ENCODE measurements at places on chromosomes 16 and 17. TPM values are rescaled to one million over a fixed set of nuclear protein-coding genes. Genes with fewer than 3 reads are reported as not detected.
A peak's percentile ranks its signal among the peaks of the same experiment; 100 is the strongest.

GRCh38 chr17:48825446-48826381 lies 5.1 kb upstream of the CALCOCO2 start:
- no peak overlapping the region for H3K4me3 ChIP-seq
- H3K27me3 ChIP-seq: no peaks in the 10 kb centered on the region
- H3K36me3 ChIP-seq: no peaks in the 10 kb centered on the region
- H3K4me1 ChIP-seq: peaks cover 4% of the 10 kb centered on the region
- H3K27ac ChIP-seq: no peak overlapping the region
- no peak for DNase-seq

Gene CHST4
- total RNA-seq: 0.24 TPM

Gene CCL7
- 0.47 TPM for total RNA-seq

GRCh38 chr17:15109608-15110007 lies 155.5 kb downstream of the PMP22 start:
- H3K27ac ChIP-seq: no peak overlapping the region
- H3K36me3 ChIP-seq: no peaks in the 10 kb centered on the region
- no peaks in the 10 kb centered on the region for H3K27me3 ChIP-seq
- no peaks in the 10 kb centered on the region for H3K4me1 ChIP-seq

DNA sequence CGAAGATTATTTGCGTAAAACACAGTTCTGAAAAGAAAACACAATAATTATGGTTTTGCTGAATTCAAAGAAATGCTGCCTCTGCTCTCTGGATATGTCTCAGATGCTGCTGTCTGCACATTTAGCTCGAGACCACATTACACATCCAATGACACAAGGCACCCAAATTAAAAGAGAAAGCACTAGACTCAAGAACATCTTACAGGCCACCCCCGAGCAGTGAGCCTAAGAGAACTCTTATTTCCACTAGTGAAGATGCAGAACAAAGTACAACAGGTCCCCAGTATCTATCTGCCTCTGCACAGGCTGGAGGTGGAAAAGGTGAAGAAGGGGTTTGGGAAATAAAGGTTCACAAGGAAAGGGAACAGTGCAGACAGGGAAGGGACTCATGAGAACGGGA lies 33.5 kb downstream of the GRB2 start:
- H3K27ac ChIP-seq: no peak overlapping the region
- H3K4me1 ChIP-seq: peaks cover 7% of the 10 kb centered on the region
- DNase-seq: no peak
- peaks cover 13% of the 10 kb centered on the region for H3K36me3 ChIP-seq

- DNase-seq: no peak
- no peak overlapping the region for H3K4me3 ChIP-seq
- H3K4me1 ChIP-seq: no peaks in the 10 kb centered on the region
- no peak overlapping the region for H3K27ac ChIP-seq
- H3K27me3 ChIP-seq: no peaks in the 10 kb centered on the region
These were observed 109.6 kb upstream of the GOT2 start for GRCh38 chr16:58843675-58844074.

- H3K27ac ChIP-seq: no peak overlapping the region
- H3K27me3 ChIP-seq: no peaks in the 10 kb centered on the region
- H3K4me3 ChIP-seq: no peak overlapping the region
- no peaks in the 10 kb centered on the region for H3K4me1 ChIP-seq
- H3K36me3 ChIP-seq: no peaks in the 10 kb centered on the region
These were observed 26.1 kb upstream of the ABCA8 start for GRCh38 chr17:68981288-68981687.

Gene ADAD2
- 0.38 TPM for total RNA-seq

GRCh38 chr16:56603589-56603988 lies 4.8 kb upstream of the MT2A start:
- no peaks in the 10 kb centered on the region for H3K36me3 ChIP-seq
- H3K27me3 ChIP-seq: no peaks in the 10 kb centered on the region
- H3K4me3 ChIP-seq: no peak overlapping the region
- H3K4me1 ChIP-seq: peaks cover 2% of the 10 kb centered on the region

Gene CBFA2T3
- total RNA-seq: 11.2 TPM

GRCh38 chr16:66910175-66910940 lies 8.3 kb downstream of the CDH16 start:
- H3K36me3 ChIP-seq: no peaks in the 10 kb centered on the region
- H3K27me3 ChIP-seq: peaks cover 23% of the 10 kb centered on the region
- no peak overlapping the region for H3K27ac ChIP-seq
- no peak overlapping the region for H3K4me3 ChIP-seq

DNA sequence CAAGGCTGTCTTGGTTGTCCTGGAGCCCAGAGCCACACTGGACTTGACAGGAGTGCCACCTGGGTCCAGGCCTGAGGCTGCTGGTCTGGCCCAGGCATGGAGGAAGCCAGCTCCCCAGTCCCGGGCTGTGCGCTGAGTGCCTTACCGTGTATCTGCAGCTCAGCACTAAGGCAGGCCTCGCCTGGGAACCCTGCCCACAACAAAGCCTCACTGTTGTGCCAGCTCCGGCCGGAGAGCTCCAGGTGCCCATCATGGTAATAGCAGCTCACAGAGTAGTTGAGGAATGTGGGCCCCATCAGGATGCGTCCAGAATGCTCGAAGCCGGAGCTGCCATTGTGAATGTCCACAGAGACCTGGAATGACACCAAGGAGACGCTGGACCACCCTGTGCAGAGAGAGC lies 72.2 kb downstream of the RMI2 start:
- H3K27ac ChIP-seq: no peak overlapping the region
- no peak for DNase-seq
- H3K36me3 ChIP-seq: no peaks in the 10 kb centered on the region
- no peak overlapping the region for H3K4me3 ChIP-seq
- H3K27me3 ChIP-seq: no peaks in the 10 kb centered on the region

DNA sequence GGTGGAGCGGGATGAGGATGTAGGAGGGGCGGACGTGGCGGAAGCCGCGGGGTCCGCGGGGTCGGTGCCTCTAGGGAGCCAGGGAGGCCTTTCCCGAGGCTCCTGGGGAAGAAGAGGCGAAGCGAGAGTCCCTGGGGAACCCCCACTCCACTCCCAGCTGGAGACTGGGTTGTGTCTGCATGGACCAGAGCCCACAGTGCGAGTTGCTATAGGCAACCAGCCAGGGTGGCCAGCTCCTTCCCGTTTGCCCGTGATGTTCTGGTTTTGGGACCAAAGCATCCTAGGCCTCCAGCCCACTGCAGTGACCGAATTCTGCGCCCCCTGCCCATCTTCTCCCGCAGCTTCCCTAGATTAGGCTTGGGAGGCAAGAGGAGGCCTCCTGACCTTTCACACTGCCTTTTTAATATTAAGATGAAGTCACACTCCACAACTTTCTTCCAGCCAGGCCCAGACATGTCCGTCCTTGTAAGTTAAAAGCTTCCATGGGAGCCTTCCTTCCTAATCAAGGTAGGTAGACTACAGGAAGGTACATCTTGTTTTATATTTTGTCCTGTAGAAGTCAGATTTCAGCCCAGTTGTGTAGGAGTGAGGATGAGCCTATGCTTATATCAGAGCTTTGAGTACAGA lies 469 bp downstream of the AMZ2 start:
- peak overlapping the region; percentile 95 for H3K4me3 ChIP-seq
- no peak for DNase-seq
- peaks cover 6% of the 10 kb centered on the region for H3K4me1 ChIP-seq
- no peaks in the 10 kb centered on the region for H3K27me3 ChIP-seq
- peaks cover 4% of the 10 kb centered on the region for H3K36me3 ChIP-seq
- peak overlapping the region; percentile 92 for H3K27ac ChIP-seq

DNA sequence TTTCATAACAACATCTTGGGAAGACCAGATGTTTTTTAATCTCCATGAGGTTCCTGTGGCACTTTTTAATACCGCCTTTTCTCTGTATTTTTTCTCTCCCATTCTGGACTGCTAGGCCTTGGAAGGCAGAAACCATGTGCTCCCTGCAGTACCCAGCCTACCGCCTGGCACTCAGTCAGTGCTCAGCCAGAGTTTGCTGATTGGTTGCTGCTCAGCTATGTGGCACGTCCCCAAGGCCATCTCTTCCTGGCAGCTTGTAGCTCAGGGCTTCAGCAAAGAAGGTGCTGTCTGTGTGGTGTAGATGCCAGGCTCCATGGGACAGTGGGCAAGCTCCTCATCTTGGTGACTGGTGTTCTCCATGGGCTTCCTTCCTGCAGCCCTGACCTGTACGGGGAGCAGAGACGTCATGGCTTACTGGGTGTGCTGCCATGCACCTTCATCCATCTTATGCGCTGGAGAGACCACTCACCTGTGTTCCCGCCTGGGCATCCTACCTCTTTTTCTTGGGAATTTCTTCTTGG lies 86.7 kb downstream of the CLEC16A start:
- H3K36me3 ChIP-seq: peaks cover 45% of the 10 kb centered on the region
- peaks cover 34% of the 10 kb centered on the region for H3K4me1 ChIP-seq
- no peak for DNase-seq

DNA sequence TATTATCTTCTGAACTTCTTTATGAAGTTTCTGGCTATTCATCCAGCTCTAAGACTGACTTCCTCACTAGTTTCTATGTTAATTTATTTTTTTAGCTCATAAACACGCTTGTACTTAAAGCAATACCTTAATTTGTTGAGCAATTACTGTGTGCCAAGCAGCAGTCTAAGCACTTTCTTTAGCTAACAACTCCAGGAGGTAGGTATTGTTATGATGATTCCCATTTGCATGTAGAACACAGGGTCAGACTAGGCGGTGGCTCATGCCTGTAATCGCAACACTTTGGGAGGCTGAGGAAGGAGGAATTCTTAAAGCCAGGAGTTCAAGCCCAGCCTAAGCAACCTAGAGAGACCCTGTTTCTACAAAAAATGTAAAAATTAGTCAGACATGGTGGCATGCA lies 19.8 kb downstream of the DNAH3 start:
- no peaks in the 10 kb centered on the region for H3K27me3 ChIP-seq
- DNase-seq: no peak
- no peaks in the 10 kb centered on the region for H3K4me1 ChIP-seq
- no peak overlapping the region for H3K27ac ChIP-seq

- H3K36me3 ChIP-seq: no peaks in the 10 kb centered on the region
- H3K27ac ChIP-seq: no peak overlapping the region
- H3K4me1 ChIP-seq: no peaks in the 10 kb centered on the region
- no peak overlapping the region for H3K4me3 ChIP-seq
- peak; percentile 30 for DNase-seq
These were observed 27.7 kb downstream of the TBC1D3B start for GRCh38 chr17:36148559-36149295.

- H3K27me3 ChIP-seq: no peaks in the 10 kb centered on the region
- H3K4me3 ChIP-seq: no peak overlapping the region
- no peaks in the 10 kb centered on the region for H3K36me3 ChIP-seq
- H3K4me1 ChIP-seq: peaks cover 14% of the 10 kb centered on the region
- H3K27ac ChIP-seq: no peak overlapping the region
These were observed 288.6 kb upstream of the CCL2 start for GRCh38 chr17:33966410-33967059.

- H3K4me1 ChIP-seq: no peaks in the 10 kb centered on the region
- H3K4me3 ChIP-seq: no peak overlapping the region
- H3K27ac ChIP-seq: no peak overlapping the region
- no peaks in the 10 kb centered on the region for H3K27me3 ChIP-seq
These were observed 6.4 kb downstream of the KRTAP9-1 start for GRCh38 chr17:41196068-41196467.

DNA sequence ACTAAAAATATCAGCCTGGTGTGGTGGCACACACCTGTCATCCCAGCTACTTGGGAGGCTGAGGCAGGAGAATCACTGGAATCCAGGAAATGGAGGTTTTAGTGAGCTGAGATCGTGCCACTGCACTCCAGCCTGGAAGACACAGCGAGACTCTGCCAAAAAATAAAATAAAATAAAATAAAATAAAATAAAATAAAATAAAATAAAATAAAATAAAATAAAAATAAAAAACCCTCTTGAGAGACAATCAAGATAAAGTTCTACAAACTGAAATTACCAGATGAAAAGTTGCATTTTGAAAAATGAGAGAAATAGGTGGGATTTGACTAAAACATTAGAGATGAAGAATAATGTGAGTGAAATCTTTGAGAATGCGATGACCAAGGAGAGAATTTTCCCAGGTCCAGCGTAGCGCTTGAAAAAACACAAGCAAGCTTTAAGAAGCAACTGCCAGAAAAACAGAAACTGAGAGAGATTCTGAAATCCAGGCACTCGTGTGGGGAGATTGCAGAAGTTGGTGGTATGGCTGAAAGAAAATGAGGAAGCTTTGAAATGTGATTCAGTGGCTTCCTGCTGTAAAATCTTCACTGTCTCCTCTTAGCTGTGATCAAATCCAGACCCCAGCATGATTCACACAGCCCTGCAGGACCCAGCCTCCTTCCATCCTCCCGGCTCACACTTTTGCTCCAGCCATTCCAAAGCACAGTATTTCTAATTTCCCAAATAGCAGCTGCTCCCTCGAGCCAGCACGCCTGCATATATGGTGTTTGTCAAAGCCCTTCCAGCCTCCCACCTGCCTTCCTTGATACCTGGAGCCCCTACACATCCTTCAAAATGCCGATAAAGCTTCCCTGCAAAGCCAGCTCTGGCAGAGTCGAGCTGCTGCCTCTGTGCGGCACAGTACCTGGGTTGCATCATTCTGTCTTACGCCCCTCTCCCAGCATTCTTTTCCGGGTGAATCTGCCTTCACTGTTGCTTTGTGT lies 8.2 kb upstream of the CD300E start:
- no peak overlapping the region for H3K4me3 ChIP-seq
- no peak overlapping the region for H3K27ac ChIP-seq
- peak; percentile 32 for DNase-seq
- H3K4me1 ChIP-seq: peaks cover 12% of the 10 kb centered on the region
- no peaks in the 10 kb centered on the region for H3K36me3 ChIP-seq
- no peaks in the 10 kb centered on the region for H3K27me3 ChIP-seq

GRCh38 chr16:77359065-77359502 lies 75.8 kb downstream of the ADAMTS18 start:
- no peaks in the 10 kb centered on the region for H3K36me3 ChIP-seq
- DNase-seq: no peak
- H3K4me3 ChIP-seq: no peak overlapping the region
- no peak overlapping the region for H3K27ac ChIP-seq

Gene FBXL16
- total RNA-seq: 0.76 TPM

Gene KRT14
- 20.7 TPM for total RNA-seq

GRCh38 chr16:2776500-2777139 lies 460 bp downstream of the ELOB start:
- DNase-seq: no peak
- peak overlapping the region; percentile 30 for H3K27ac ChIP-seq
- peaks cover 25% of the 10 kb centered on the region for H3K4me1 ChIP-seq
- no peaks in the 10 kb centered on the region for H3K27me3 ChIP-seq
- peaks cover 25% of the 10 kb centered on the region for H3K36me3 ChIP-seq

Gene YBX2
- 0.66 TPM for total RNA-seq

DNA sequence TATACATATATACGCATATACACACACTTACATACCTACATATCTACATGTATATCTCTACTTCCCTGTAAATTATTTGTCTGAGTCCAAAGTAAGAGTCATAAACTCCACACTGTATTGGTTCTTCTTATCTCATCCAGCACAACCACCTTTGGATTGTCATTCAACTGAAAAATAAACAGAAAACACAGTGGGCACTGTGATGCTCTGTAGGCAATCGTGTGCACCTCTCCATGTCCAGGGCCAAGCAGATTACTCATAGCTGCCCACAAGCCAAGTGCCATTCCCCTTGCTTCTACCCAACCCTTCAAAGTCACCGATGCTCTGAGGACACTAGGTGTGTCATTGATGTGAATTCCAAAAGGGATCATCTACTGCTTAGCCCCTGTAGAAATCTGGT lies 12.9 kb upstream of the TEKT3 start:
- H3K36me3 ChIP-seq: no peaks in the 10 kb centered on the region
- DNase-seq: no peak
- no peaks in the 10 kb centered on the region for H3K4me1 ChIP-seq
- no peaks in the 10 kb centered on the region for H3K27me3 ChIP-seq
- no peak overlapping the region for H3K4me3 ChIP-seq
- H3K27ac ChIP-seq: no peak overlapping the region
